CD4-positive, CD25-positive, alpha-beta regulatory T cell (primary cell): ENCODE measurements at places on chromosomes 5 and 9. TPM values are rescaled to one million over a fixed set of nuclear protein-coding genes. Genes with fewer than 3 reads are reported as not detected.

The GCNT4 gene
- 15.0 TPM for polyA plus RNA-seq

The ENC1 gene
- 0.69 TPM for polyA plus RNA-seq

The LMBRD2 gene
- 5.0 TPM for polyA plus RNA-seq

- DNase-seq: no peak
These were observed 19.1 kb upstream of the ADCY2 start for GRCh38 chr5:7376871-7377270.

DNA sequence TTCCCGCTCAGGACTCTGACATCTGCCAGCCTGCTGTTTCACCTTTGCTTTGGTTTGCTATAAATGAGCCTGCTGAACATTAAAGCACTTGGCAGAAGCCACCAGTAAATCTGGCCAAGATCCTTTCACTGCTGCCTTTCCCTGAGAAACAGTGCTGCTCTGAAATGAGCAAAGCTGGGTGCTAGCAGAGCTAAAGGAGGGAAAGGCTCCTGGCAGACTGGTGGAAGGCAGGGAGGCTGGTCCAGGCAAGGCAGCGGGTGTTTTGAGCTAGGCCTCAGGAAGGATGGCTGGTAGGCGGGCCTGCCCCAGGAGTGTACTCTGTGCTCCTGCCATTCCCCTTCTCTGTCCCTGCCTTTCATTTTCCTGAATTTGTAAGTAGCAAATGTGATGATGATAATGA is 52.5 kb upstream of the PTGS1 start:
- no peak for DNase-seq

- DNase-seq: peak; percentile 76
These were observed 8.1 kb downstream of the ARPC5L start for GRCh38 chr9:124869986-124870560.

DNA sequence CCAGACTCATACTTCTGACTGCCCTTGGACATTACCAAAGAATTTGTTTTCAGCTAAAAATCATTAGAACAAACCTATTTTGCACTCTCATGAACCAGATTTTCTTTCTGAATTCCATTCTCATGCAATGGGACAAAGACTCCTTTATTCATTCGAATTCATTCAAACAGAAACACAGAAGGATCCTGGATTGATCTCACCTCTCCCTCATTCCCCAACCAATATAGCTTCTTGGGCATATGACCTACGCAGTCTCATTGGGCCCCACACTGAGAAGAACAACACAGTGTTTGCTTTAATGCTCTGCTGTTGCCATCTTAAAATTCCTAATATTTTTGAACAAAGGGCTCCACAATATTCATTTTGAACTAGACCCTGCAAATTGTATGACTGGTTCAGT is 392.4 kb downstream of the CTNND2 start:
- no peak for DNase-seq
